ENCODE measurements at places on chromosomes 13 and 19. TPM values are rescaled to one million over a fixed set of nuclear protein-coding genes. Genes with fewer than 3 reads are reported as not detected.
A peak's percentile ranks its signal among the peaks of the same experiment; 100 is the strongest.

DNA sequence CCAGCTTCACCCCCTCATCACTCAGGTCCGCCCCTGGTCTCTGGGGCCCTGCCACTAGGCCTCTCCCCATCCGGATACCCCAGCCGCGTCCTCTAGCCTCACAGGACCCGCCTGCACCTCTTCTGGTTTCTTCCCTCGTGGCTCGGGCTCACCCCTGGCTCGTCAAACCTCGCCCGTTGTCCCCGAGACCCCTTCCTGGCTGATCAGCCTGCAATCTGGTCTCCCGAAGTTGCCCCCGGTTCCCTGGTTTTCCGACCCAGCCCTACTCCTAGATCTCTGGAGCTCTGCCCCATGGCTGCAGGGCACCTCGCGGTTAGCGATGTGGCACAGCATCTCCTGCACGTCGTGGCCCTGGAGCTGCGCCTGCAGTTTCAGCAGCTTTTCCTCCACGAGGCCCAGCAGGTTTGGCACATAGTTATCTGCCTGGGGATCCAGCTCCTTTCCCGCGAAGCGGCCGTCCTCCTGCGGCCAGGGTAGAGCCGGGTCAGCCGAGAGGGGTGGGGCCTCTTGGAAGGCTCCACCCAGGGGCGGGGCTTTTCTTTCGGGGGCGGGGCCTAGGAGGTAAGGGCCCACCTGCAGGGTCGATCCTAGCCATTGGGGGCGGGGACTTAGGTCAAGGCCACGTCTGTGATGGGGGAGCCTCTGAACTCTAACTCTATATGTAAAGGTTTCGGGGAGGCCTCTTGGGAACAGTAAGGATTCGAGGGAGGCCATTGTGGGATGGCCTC is 2.4 kb upstream of the RGL3 start:
- DNase-seq, result peak; percentile 71

DNA sequence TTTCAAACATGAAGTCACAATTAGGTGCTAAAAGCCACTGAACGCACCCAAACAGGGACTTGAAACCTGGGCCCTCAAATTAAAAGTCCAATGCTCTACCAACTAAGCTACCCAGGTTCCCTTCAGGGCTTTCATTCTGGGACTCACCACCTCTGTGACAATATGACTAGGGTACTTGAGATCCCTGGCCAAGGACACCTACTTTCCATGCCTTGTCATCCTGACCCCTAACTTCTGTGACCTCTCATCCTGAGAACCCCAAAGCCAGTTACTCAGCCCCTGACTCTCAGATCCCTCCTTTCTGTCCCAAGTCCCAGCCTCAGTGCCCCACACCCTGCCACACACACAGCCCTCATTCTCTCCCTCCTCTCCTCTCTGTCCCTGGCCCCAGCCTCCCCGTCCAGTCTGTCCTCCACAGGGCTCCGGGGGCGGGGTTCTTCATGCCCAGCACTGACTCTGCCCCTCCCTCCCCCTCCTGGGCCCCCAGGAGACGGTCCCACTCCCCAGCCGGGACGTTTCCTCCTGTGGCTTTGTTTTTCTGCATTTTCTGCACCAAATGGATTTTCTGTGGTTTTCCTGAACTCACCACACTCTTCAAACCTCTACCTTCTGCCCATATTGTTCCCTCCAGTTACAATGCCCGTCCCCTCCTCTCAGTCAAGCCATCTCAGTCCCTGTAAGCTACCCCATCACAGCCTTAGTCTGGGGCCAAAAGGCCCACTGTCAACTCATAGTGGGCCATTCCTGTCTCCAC is 7.0 kb downstream of the RCN3 start:
- DNase-seq, result no peak

GAMT gene
- total RNA-seq, result 7.8 TPM

DNA sequence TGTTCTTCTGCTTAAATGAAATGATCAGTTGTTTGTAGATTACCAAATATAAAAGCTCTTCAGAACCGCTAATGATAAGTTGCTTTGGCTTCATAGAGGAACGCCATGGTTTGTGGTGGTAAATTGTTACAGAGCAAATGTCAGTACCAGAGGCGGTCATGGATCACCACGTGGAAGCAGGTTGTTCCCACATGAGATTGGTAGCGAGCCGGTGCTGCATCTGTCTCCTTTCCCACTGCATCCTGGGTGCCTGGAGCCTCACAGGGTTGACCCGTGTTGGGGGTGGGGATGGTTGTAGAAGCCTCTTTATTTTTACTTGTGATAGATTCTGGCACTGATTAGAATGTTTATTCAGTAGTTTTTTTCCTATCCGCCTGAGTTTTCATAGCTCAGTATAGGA is 14.7 kb downstream of the GARRE1 start:
- DNase-seq, result no peak

LIN37 gene
- total RNA-seq, result 7.2 TPM

DNA sequence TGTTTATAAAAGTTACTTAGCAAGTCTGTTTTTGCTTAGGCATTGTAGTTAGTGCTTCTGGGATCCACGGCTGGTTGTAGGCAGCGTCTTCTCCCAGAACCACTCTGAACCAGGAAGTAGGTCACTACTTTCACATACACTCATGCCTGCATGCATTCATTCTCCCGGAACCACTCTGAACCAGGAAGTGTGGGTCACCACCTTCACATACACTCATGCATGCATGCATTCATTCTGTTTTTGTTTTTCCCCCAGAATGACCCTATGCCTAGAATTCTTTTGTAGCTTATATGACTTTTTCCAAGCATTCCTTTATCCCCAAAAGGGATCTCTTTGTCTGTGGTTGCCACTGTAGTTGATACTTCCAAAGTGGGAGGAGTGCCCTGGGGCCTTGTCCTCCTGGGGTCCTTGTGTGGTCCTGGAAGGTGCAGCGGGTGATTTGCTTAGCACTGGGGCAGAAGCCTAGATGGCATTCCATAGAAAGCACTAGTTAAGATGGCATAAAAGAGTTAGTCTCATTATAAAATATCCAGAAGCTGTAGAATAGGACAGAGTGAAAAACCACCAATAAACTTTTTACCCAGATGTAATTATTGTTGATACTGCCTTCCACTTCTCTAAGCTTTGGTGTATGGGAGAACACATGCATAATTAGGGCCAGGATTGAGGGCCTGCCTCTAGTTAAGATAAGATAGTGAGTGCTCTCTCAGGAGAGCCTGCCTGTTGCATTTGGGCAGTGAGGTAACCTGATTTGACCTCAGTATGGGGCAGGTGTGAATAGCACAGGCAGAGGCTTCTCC is 68.6 kb upstream of the TEX29 start:
- DNase-seq, result no peak
